ENCODE measurements at places on chromosomes 2 and 18.

DNA sequence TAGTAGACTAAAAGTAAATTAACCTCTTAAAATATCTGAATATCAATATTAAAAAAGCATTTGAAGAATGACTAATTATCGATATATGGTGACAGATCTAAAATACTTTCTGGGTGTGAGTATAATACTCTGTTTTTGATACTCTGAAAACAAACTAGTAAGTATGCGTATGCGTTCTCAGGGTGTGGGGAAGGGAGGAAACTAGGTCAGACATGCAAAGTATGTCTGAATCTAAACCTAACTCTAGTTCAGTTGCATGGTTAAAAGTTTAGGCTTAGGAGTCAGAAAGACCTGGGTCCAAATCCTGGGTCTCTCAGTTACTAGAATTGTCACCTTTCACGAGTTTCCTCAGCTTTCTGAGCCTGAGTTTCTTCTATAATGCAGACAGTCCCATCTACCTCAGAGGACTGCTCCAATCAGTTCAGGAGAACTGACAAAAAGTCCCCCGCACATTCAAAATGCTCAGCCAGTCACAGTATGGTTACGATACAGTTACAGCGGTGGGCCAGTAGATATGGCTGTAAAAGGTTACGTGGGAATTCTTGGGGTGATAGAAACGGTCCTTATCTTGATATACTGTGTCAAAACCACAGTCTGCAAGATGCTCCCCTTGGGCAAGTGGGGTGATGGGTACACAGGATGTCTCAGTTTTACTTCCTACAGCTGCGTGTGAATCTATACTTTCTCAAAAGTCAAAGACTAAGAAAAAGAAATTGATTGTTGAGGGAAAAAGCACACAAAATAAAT is 29.2 kb downstream of the UNC50 start:
- no peak for DNase-seq

DNA sequence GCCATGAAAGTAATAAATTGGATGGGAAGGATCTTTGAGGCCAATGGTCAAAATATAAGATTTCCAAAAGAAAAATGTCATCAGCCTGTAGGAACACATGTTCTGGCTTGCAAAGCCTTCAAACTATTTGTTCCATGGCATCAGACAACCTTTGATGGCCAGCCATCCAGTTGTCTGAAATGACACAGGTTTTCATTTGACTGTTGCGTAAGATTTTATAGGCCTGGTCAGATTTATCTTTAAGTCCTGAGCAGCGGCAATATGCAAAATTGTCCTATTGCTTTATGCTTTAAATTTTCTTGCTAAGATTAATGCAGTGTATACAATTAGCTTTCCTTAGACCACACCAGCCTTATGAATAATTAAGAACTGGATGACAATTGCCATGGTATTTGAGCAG is 167.1 kb downstream of the AGPS start:
- no peak for DNase-seq

DNA sequence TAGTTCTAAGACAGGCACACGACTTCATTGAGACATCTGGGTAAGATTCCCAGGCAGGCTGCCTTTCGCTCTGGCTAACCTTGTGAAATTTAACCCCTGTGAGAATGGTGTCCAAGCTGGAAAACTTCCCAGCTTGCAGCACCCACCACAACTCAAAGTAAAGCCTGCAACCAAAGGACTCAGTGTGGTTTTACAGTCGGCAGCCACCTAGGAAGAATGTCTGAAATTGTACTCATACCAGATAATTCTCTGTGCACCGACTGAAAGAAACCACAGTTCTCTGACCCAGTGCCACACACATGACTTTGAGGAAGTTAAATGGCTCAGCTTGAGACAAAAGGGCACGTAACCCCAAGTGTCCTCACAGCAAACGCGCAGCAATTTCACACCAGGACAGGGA is 125.7 kb downstream of the RBMS1 start:
- peak; percentile 99 for DNase-seq

- DNase-seq = no peak
These were observed 31.9 kb downstream of the CIB4 start for GRCh38 chr2:26609205-26609631.

DNA sequence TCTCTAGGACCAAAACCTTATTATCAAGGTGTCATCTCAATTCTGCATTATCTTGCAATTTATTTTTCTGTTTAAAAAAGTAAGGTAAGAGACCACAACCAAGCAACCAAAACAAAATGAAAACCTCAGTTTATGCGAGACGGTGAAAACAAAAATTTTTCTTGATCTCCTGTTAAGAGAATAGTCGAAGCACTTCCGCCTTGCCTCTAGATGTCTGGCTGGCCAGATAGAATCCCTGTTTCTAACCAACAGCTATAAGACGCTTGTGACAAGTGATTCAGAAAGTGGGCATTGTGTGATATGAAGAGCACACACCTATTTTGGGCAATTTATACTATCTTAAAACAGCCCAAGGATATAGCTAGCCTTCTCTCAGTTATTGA is 51.2 kb downstream of the MGAT5 start:
- no peak for DNase-seq

GRCh38 chr2:152367547-152368390 is 32.8 kb downstream of the FMNL2 start:
- DNase-seq = peak; percentile 97

- DNase-seq = no peak
These were observed 14.5 kb downstream of the PTMA start for GRCh38 chr2:231722721-231723307.

- DNase-seq = no peak
These were observed 23.6 kb downstream of the INPP5D start for GRCh38 chr2:233083782-233084181.

GRCh38 chr2:136796339-136796738 is 31.0 kb downstream of the THSD7B start:
- DNase-seq = no peak

GRCh38 chr2:160015746-160016145 is 46.7 kb downstream of the PLA2R1 start:
- no peak for DNase-seq

GRCh38 chr2:73821227-73821626 is 7.5 kb upstream of the STAMBP start:
- no peak for DNase-seq

DNA sequence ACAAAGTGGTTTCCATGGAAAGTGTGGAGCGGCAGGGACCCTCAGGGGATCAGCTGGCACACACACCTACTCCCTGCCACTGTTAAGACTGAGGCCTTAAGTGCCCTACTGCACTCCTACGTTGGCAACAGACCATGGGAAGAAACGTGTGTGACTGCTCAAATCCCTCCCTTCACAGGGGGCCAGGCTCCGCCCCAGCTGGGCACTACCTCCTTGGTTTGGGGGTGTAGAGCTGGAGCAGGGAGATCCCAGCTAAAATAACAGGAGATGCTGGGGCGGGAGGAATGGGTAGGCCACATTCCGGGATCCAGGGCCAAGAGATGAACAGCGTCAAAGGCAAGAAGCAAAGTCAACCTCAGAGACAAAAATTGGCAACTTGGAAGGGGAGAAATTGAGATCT is 231.0 kb downstream of the EN1 start:
- no peak for DNase-seq

DNA sequence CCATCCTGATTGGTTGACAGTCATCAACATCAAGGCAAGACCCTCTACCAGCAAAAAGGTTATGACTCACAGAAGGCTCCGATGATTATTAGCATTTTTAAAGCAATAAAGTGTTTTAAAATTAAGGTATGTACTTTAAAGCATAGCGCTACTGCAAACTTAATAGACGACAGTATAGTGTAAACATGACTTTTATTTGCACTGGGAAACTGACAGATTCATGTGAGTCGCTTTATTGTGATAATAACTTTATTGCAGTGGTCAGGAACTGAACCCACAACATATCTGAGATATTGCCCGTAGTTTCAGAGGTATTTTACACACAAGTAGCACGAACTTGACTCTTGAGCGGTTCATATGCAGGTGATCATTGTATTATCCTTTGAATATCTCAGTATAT is 249.1 kb downstream of the LTBP1 start:
- no peak for DNase-seq

GRCh38 chr2:1590596-1591460 is 153.5 kb downstream of the PXDN start:
- no peak for DNase-seq

DNA sequence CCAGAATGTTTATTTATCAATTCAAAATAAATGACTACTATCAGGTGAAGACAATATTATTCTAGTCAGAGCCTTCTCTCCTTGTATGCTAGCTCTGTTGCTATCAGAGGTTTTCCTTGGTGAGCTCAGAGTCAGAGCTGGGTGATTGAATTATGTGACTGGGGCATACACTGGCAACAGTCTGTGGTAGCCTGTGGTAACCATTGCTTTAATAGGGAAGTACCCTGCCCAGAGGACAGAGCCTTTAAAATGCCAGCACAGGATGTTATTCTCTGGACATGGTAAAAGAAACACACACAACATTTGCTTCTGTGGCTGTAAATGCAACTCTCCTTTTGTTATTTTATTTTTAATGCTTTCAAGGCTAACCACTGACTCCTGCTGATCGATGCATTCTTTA is 124.7 kb downstream of the PPP1R1C start:
- no peak for DNase-seq

- peak; percentile 64 for DNase-seq
These were observed 24.9 kb upstream of the RAB10 start for GRCh38 chr2:26008851-26009566.

DNA sequence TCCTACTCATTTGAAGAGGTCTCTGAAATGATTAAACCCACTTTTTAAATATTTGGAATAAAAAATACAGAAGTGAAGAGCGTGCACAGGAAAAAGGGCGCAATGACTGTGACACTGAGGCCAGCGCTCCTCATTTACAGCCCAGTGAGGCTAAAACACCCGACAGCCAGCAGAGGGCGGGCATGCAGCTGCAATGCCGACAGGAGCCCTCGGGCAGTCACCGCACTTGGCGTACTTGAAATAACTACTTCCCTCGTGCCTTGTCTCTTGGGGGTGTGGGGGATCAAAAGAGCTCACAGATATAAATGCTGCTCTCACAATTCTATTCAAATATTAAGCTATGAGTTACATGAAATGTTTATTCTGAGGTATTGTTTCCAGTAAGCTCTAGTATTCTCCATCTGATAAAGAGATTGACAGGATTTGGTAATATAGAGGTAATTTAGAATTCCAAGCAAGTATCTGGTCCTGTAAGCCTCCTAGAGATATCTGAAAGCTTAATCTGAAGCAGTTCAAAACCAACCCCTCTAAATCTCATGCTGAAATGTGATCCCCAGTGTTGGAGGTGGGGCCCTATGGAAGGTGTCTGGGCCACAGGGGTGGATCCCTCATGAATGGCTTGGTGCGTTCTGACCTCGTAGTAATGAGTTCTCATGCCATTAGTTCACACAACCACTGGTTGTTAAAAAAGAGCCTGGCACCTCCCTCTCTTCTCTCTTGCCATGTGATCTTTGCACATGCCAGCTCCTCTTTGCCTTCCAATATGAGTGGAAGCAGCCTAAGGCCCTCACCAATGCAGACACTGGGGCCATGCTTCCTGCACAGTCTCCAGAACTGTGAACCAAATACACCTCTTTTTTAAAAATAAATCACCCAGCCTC is 93.6 kb downstream of the ZAP70 start:
- DNase-seq = peak; percentile 78

GRCh38 chr2:29520001-29520400 is 401.4 kb downstream of the ALK start:
- DNase-seq = no peak

- DNase-seq = no peak
These were observed 80.1 kb upstream of the NFATC1 start for GRCh38 chr18:79315596-79315995.

DNA sequence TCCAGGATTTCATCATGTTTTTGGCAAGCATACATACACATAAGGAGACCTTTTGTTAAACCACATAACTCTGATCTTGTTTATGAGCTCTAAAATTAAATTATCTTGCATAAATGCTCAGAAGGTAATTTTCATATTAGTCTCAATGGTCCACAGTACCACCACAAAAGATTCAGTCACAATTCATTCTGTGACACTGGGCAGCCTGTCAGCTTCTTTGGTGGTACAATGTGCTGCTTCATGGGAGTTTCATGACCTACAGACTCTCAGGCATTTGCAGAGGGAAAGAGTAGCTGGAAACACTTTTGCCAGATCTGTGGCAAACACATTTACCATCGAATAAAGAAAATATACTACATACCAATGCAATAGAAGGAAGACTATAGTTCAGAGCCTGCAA is 51.3 kb upstream of the ZNF397 start:
- no peak for DNase-seq

- DNase-seq = no peak
These were observed 375.6 kb upstream of the LRATD1 start for GRCh38 chr2:14256890-14257289.

DNA sequence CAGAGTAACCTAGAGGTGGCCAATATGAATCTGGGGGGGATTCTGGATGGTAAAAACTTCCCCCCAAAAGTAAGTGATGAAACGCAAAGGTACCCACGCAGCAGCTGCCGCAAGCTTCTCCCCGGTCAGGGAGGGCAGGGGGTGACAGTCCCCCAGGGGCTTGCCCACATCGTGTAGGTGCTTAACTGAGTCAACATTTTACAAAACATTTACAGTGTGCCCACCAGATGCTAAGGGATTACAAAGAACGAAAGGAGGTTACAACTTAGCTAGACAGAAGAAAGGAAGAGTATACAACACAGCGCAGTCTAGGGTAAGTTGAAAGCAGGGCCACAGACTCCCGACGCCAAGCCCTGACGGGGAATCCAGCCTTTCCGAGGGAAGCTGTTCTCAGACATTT is 45.6 kb downstream of the LPIN2 start:
- no peak for DNase-seq

GRCh38 chr2:112259509-112260294 is 4.9 kb upstream of the ZC3H8 start:
- peak; percentile 83 for DNase-seq

GRCh38 chr2:70069049-70069448 is 18.2 kb upstream of the PCBP1 start:
- DNase-seq = peak; percentile 19

DNA sequence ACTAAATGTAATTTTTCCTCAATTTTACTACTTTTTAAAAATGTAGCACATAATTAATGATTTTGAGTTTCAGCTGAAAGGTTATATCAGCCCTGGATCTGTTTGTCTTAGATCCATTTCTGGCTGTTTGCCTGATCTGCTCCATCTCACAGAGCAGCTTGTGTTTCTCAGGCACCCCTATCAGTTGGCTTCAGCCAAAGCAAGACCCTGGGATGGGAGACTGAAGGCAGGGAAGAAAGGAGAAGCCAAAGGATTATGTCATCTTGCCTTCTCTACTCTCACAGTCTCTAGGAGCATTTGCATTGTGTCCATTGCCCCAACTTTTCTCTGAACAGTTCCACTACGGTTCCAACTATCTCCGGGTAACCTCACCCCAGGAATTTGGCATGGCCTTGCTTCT is 110.5 kb downstream of the CCDC148 start:
- no peak for DNase-seq

GRCh38 chr2:30193104-30193681 is 38.1 kb upstream of the LBH start:
- no peak for DNase-seq

- DNase-seq = no peak
These were observed 251.3 kb downstream of the FAM210A start for GRCh38 chr18:13474907-13475545.

DNA sequence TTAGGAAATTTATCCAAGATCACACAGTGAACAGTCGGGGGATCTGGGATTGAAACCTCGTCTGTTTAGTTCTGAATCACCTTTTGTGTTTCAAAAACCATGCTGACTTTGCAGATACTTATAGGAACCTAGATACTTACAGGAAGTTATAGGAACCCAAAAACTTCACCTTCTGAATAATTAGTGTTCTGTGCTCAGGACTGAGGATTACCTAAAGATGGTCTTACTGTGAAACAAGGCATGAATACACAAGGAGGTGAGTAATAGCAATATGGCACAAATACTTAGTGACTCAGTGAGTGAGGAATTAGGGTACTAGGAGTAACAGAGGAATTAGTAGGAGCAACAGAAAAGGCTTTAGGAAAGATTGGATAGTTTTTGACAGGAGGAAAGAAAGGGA is 145.5 kb downstream of the LRATD1 start:
- peak; percentile 12 for DNase-seq

All from fibroblast of villous mesenchyme (primary cell).